ENCODE measurements at places on chromosomes 6 and 20.
A peak's percentile ranks its signal among the peaks of the same experiment; 100 is the strongest.

DNA sequence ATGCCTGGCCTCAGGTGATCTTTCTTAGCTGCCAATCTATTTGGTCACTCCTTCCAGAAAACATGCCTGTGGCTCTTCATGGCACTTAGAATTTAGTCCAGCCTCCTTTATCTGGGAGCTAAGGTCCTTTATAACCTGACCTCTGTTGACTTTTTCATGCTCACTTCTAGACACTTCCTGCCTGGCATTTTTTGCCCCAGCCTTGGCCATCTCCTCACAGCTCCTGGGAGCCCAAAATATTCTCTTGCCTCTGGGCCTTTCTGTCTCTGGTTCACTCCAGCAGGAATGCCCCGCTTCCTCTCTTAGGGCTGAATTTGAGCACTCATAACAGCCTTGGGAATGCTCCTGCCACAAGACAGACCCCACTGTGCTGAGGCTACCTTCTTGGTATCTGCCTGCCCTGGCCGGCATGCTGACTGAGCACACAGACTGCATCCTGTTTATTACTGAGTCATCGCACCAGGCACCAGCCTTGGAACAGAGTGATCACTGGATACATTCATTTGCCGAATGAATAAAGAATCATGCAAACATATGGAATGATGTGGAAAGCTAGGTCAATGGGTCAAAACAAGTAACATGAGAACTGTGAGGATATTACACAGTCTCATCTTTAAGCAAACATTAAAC, 5.8 kb upstream of the EEF1E1 start:
- DNase-seq: no peak

DNA sequence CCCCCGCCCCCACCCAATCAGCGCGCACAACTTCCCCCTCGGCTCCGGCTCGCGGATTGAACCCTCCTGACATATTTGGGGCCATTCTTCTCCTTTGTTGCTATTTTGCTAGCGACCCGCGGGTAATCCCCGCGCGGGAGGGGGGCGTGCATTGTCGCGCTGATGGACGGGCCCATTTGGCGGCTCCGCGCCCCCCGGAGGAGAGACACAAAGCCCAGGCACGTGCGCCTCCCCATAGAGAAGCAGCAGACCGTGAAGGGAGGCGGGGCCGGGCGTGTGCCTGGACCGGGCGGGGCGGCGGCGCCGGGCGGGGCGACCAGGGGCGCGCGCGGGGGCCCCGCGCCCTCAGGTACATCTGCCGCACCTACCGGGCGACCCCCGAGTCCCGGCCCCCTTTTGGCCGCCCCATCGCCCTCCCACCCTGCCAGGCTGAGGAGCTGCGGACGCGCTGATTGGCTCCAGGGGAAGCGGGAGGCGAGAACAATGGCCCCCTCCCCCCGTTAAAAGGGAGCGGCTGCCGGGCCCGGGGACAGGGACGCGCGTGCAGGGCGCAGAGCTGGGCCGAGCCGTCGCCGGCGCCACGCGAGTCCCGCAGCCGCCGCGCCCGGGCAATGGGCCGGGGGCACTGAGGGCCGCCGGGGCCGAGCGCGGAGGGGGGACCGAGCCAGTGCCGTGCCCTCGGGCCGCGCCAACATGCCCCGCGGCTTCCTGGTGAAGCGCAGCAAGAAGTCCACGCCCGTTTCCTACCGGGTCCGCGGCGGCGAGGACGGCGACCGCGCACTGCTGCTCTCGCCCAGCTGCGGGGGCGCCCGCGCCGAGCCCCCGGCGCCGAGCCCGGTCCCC, at the start of gene INSM1:
TSS of gene INSM1 (plus strand) at position 530 of the 843 bp plus-strand sequence. CDS start at position 694, 164 bp downstream.
- DNase-seq: peak; percentile 61

GRCh38 chr20:58161192-58161591, 67.3 kb downstream of the ANKRD60 start:
- DNase-seq: no peak

- no peak for DNase-seq
Observed at GRCh38 chr20:41830702-41831101, 212.5 kb upstream of the CHD6 start.

GRCh38 chr6:70616728-70617260, 50.1 kb downstream of the SDHAF4 start:
- DNase-seq: no peak

DNA sequence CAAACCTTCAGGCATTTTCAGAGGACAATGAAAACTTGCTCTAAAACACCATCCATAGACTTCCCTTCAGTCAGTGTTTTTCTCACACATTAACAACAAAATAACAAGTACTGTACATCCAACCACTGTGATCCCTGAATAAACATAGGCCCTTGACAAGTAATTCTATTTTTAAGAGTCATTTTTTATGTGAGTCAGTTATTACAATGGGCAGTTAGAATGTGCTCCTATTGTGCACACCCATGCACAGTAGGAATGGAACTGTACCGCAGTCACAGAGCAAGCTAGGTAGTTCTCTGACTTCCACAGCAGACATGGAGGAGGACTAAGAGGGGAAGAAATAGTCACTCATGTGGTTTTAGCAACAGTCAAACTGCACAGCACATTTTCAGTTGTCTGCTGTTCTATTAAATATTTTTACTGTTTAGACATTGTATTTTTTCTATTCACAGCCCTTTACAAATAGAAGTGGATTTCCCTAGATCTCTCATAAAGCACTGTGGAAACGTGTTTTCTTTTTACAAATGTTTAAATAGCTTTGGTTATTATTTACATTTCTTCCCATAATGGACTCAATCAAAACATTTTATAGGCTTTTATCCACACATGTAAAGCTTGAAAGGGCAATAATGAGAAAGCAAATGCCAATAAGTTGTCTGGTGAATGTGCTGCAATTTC, 100.4 kb downstream of the JAG1 start:
- no peak for DNase-seq

GRCh38 chr6:3226042-3226441, 1.4 kb downstream of the TUBB2B start:
- no peak for DNase-seq

- DNase-seq: peak; percentile 33
Observed at GRCh38 chr6:30915591-30915946, 1.5 kb downstream of the VARS2 start.

GRCh38 chr6:161748535-161749416, 474.9 kb upstream of the AGPAT4 start:
- DNase-seq: peak; percentile 56

DNA sequence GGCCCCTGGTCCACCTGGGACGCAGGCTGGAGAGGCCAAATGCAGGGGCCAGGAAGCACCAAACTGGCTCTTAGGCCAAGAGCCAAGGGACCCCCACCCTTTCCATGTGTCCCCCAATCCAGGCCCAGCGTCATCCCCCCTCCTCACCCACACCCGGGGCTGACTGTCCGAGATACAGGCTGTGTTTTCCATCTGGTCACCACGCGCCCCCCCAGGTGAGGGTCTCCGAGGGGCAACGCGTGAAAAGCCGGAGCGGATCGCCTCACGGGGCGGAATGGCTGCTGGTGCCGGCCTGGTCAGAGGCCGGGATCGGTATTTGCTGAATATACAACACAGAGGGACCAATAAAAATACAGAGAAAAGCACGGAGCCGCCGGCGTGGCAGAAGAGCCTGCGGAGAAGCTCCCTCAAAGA, 5.2 kb upstream of the ABHD16B start:
- DNase-seq: no peak

GRCh38 chr6:16067568-16067967, 61.3 kb upstream of the MYLIP start:
- no peak for DNase-seq

DNA sequence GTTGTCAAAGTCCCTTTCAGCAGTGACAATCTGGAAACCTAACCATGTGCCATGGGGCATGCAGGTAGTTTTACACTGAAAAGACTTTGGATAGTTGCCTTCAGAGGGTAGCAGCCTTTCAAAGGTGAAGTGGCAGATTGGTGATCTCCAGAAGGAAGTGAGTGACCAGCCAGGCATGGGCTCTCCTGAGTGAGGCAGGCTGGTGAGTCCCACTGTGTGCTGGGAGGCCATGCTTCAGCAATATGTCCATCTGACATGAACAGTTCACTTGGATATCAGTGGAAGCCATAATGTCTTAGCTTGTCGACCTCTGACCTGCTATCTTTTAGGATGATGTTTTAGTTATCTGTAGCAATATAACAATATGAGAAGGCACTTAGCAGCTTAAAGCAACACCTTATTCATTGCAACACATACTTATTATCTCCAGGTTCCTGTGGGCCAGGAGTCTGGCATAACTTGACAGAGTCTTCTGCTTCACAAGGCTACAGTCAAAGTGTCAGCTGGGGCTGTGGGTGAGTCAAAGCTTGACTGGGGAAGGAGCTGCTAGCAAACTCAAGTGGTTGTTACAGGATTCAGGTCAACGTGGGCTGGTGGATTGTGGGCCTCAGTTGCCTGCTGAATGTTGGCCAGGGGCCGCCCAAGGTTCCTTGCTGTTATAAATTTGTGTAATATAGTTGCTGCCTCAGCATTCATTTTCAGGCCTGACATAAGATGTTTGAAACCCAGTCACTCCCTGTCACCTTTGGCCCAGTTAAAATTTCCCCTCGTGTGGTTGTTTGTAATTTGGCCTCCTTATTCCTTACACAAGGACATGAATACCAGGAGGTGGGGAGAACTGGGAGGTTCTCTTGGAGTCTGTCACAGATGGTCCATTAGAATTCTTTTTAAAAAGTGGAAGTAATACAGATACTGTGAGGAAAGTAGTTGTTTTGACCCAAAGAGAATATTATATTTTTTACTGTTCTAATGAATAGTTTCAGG, 100.2 kb downstream of the UST start:
- DNase-seq: no peak

DNA sequence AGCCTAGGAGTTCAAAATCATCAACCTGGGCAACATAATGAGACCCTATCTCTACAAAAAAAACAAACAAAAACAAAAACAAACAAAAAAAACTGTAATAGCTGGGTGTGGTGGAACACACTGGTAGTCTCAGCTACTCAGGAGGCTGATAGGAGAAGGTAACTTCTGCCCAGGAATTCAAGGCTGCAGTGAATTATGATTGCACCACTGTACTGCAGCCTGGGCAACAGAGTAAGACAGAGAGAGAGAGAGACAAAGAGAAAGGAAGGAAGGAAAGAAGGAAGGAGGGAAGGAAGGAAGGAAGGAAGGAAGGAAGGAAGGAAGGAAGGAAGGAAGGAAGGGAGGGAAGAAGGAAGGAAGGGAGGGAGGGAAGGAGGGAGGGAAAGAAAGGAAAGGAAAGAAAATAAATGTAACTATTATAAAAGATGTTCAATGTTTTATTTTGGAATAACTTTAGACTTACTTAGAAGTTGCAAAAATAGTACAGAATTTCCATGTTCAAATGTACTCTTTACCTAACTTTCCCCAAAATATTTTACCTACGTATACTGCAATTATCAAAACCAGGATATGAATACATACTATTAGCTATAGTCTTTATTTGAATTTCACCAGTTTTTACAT, 175.2 kb downstream of the KHDC1L start:
- no peak for DNase-seq

GRCh38 chr6:156508923-156509322, 268.3 kb upstream of the ARID1B start:
- DNase-seq: no peak

- DNase-seq: no peak
Observed at GRCh38 chr20:52867305-52867704, 104.9 kb upstream of the TSHZ2 start.

GRCh38 chr6:32578962-32579361, 10.7 kb downstream of the HLA-DRB1 start:
- no peak for DNase-seq

DNA sequence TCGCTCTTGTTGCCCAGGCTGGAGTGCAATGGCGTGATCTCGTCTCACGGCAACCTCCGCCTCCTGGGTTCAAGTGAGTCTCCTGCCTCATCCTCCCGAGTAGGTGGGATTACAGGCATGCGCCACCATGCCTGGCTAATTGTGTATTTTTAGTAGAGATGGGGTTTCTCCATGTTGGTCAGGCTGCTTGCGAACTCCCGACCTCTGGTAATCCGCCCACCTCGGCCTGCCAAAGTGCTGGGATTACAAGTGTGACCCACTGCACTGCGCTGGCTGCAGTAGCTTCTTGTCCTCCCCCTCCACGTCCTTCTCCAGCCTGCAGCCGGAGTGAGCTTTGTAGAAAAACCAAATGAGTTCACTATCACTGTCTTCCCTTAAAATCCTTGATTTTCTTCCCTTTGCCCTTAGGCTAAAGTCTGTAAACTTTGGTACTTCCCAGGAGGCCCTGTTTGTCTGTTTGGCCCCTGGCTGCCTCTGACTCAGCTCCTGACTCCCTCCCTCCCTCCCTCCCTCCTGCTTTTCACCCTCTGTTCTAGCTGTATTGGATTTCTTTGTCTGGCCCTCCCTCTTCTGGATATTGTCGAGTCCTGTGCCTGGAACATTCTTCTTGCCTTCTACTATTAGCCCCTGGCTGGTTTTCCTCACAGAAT, 12.9 kb downstream of the PARD6B start:
- DNase-seq: peak; percentile 14

Measured in activated T-cell treated with anti-CD3 and anti-CD28 coated beads, Interleukin-2, amount 50 U/mL, for 48 hours (primary cell).